ENCODE measurements at places on chromosomes 12 and 14.

- DNase-seq = no peak
Observed at GRCh38 chr12:65902500-65902899, 78.2 kb downstream of the HMGA2 start.

DNA sequence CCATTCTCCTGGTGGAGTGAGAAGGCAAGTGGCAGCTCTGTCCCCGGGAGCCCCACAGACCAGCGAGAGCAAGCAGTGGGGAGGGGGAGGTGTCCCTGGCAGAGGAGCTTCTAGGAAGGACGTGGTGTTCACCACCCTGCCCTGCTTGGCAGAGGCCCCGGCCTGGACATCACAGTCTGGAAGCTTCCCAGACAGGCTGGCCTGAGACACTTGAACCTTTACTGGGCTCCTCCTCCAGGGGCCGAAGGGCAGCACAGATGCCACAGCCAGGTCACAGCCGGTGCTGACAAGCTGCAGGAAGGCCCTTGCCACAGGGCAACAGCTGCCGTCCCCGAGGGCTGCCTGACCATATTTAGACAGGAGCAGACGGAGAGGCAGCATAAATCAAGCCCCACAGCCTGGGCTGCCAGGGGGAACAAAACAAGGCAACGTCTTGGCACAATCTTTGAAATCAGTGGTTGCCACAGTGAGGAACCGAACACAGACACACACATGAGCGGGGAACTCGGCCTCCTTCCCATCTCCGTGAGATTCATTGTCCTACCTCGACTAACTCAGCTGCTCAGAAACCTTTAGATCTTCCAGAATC lies 28.5 kb downstream of the PRIMA1 start:
- DNase-seq = no peak

DNA sequence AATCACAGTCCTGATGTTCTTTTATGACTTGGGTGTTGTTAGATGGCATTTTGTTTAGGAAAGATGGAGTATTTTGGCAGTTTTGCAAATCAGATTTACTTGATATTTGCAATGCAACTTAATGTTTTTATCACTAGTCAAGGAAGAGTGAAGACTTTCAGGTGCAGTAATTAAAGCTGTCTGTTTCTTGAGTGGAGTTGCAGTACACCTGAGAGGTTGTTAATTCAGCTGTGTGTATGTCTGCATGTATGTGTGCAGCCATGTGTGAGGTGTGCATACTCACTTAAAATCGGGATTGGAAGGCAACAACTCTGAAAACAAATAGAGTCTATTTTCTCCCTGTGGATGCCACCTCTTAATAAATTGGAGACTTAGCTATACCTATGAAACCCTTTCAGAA lies 94.5 kb downstream of the RMST start:
- DNase-seq = no peak

- no peak for DNase-seq
Observed at GRCh38 chr14:50635141-50635540, 33.0 kb downstream of the SAV1 start.

DNA sequence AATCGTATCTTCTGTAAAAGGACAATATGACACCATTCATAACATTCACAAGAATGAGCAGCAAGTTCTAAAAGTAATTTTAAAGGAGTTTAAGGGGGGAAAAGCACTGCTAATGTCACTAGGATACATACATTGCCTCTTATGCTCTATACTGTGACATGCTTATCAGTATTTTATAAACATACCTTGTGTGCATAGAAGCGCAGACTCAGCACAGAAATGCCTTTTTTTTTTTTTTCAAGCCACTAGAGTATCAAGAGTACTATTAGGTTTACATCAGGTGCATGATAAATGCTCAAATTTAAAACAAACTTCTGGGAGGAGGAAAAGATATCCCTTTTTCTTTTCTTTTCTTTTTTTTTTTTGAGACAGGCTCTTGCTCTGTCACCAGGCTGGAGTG lies 13.6 kb upstream of the SMARCC2 start:
- DNase-seq = no peak

GRCh38 chr14:23137192-23137812 lies 18.2 kb upstream of the CEBPE start:
- DNase-seq = no peak

GRCh38 chr12:131643631-131644452 lies 67.0 kb upstream of the SFSWAP start:
- no peak for DNase-seq

DNA sequence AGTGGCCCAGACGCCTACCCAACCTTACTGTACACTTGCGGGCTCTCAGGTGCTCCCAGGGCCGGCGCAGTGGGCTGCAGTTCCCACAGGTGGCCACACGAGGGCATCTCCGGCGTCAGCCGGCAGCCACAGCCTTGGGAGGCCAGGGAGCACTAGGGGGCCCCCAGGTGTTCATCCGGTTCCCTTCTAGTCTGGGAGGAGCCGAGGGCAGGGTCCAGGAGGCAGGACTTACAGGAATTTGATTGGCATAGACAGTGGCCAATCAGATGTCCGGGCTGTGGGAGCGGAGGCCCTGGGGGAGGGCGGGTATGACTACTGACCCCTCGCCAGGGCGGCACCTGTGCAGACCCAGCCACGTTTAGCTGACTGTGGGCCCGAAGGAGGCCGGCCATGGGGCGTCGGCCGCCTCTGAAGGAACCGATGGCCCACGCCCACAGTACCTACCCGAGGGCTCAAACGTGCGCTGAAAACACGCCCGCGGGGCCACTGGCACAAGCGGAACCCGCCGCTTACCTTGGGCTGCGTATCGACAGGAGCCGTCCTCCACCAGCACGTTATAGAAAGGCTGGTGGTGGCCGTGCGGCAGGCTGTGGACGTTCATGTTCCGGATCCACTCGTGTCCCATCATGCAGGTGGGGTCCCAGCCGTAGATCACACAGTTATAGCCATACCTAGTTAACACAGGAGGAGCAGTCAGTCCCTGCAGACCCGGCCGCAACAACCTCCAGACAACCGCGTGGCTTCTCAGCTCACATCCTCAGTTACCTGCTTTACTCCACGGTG lies 34.8 kb downstream of the FBXO21 start:
- no peak for DNase-seq

DNA sequence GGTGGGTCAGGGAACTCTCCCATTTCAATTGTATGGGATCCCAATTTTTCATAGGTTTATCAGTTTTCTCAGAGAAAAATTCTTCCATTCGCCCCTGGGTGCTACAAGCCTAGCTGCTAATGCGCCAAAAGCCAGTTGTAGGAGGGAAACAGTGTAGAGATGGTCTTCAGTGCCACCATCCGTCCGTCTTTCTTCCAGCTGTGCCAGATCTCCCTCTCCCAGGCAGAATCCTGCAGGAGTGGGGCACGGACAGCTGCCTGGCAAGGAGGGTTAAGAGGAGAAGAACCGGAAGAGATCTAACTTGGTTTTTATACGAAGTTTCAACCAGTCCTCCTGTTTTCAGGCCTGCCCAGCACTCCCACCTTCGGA lies 38.9 kb upstream of the FUT8 start:
- no peak for DNase-seq

DNA sequence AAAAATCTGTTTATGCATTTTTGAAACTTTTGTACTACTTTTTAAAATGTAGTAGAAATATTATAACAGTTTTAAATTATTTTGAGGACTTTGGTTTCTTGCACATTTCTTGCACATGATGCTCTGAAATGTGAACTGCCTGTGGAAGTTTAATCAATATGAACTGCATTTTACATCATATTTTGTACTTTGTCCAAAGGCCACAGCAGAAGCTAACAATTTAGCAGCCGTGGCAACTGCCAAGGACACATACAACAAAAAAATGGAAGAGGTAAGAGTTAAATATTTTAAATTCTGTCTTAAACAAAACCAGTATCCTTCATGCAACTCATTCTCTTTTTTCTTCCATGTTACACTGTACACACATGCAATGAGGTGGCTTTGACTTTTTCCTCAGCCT lies 45.1 kb downstream of the SAV1 start:
- no peak for DNase-seq

DNA sequence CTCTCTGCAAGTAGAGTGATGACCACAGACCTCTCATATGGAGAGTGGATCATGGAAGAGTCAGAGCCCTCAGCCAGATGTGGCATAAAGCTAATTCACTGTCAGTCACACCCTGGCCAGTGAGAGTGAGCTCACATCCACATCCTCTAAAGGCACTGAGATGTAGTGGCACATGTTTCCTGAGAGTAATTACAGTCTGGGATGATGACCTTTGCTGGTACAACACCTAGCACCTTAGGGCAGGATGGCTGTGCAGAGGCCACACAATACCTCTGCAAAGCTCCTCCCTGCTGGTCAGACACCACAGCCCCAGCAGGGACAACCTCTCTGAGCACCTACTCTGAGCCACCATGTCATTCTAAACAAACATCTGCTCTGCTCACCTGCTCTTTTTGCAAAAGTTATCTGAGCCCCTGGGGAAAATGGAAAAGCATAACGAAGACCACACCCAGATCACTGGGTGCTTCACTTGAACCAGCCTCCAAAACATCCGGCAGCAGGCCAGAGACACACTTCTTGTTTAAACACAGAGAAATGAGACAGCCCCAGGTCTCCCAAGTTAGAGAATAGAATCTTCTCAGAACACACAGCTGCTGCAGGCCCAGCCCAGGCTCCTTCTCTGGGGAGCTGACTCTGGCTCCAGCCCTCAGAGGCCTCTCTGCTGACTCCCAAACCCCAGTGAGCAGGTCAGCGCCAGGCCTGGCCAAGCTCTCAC lies 30.3 kb downstream of the PITPNM2 start:
- DNase-seq = no peak

DNA sequence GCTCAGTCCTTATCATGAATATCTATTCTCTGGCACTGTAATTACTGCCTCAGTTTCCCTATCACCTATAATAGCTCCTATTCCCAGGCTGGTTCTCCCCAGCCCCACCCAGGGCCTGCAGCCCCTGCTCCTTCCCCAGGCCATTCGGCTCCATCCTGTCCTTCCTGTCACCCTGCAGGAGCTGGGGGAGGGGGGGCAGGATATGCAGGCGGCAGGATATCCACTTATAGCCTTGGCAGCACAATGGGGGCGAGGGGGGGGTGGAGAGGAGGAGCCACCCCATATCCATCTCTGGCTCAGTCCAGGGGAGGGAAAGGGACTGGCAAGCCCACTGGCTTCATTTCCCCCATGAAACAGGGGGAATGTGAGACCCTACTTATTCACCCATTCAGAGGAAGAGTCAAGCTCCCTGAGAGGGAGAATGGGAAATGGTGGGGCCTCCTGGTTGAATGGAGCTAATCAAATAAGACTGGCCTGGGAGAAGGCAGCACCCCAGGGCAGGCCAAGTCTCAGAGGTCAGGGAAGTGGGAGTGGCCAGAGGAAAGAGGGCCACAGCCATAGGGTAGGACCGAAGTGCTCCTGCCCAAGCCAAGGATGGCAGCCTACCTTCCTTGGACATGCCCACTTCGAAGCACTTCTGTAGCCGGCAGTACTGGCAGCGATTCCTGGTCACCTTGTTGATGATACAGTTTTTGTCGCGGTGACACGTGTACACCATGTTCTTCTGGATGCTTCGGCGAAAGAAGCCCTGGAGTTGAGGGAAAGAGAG lies 7.8 kb upstream of the ITGB7 start:
- no peak for DNase-seq

DNA sequence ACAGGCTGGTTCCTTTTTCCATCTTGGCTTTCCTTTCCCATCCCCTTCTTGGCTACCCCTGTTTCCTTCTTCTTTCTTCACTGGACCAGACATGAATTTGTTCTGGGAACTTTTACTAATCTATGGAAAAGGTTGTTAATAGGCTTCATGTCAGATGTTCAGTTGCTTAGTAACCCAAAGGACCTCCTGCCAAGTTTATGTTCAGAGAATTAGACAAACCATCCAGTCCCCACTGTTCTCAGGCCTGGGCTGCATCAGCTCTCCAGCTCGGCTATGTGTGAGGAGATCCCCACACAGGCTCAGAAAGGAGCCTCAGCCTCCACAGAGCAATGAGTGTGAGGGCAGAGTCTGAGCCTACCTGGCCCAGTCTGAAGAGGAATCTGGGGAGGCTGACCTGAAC lies 78.0 kb downstream of the AKAP6 start:
- no peak for DNase-seq

- DNase-seq = no peak
Observed at GRCh38 chr12:175250-175649, 38.7 kb downstream of the SLC6A12 start.

DNA sequence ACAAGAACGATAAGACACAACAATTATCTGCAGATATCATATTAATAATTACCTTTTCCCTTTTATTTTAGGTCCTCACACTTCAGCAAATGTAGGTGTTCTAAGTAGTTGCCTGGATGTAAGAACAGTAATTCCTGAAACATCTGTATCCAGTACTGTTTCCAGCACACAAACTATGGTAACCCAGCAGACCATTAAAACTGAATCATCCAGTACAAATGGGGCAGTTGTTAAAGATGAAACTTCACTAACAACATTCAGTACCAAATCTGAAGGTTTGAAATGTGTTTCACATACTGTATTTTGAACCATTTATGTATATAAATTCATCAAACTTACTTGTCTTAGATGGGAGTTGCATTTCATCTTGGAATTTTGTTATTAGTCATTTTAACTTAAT lies 31.0 kb downstream of the HCFC2 start:
- DNase-seq = no peak

GRCh38 chr12:29737644-29738043 lies 46.1 kb downstream of the TMTC1 start:
- no peak for DNase-seq

DNA sequence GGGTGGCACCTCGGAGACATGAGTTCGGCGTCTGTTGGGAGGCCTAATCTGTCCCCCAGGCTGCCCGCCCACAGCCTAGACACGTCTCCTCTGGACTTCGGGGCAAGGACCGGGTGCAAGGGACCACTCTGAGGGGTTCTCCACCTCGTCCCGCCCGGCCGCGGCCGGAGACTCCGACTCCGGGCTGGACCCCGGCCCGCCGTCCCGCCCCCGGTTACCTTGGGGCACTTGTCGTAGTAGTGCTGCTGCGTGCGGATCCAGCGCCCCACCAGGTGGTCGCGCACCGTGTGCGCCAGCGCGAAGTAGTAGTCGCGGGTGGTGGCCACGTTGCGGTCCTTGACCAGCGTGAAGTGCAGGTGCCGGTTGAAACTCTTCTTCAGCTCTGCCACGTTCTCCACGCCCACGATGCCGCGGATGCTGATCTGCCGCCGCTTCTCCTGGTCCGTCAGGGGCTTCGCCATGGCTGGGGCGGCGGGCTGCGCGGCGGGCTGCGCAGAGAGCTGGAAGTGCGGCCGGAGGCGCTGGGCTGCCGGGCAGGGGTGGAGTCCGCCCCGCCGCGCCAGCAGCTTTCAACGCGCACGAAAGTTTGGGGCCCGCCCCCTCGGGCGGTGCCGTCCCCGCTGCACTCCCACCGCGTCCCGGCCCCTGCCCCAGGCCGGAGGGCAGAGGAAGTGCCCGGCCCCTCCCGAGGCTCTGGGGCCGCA lies at the start of gene PYGL:
Gene PYGL (minus strand): TSS at position 541 of the 704 bp plus-strand sequence. CDS start 80 bp downstream, at position 461.
- DNase-seq = no peak

Measured in SIG-M5 (cell line).